ENCODE measurements at places on chromosomes 1 and 21.

DNA sequence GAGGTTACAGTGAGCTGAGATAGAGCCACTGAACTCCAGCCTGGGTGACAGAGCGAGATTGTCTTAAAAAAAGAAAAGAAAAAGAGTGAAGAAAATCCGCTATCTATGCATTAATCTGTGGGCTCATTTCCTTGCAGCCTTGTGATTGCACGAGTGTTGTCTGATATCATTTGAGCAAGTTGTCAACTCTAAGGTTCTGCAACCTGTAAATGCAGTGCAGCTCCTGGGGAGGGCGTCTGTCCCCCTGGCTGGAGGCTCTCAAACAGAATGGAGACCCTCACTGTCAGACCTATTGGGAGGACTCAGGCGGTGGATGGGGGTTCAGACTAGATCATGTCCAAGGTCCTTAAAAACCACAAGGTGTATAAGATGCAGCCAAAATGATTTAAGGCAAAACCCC, 6.2 kb downstream of the CORT start:
- DNase-seq: no peak

- DNase-seq: no peak
These were observed 6.6 kb upstream of the PIGC start for GRCh38 chr1:172450524-172450885.

DNA sequence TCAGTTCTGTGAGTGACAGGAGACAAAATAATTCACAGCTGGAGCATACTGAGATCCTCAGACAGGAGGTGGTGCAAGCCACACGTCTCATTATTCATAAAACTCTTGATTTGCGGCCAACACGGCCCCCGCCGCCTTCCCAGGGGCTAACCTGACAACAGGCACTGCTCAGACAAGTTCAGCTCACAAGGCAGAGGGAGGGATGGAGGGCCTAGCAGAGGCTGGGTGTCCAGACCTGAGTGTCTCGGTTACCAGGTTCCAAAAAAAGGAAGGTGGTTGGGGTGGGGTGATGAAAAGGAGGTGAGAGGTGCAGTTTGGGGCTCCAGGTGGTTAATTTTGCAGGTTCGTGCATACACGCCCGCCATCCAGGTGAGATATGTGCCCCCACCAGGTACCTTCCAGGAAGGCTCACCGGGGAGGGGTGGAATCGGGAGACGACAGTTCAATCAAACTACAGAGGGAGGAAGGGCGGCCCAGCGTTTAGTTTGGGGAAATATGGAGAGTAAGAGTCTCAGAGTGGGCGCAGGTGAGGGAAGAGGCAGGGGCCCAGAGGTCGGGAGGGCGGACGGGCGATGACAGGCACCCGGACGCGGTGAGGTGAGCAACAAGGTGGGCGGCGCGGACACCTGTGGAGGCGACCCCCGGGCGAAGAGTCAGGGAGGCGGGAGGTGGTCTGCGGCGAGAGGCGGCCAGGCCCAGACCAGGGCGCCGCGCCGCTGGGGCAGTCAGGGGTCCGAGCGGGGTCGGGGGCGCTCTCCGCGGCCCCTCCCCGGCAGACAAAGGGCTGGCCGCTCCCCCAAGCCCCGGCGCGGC, 629 bp downstream of the CTNNBIP1 start:
- DNase-seq: peak; percentile 22

DNA sequence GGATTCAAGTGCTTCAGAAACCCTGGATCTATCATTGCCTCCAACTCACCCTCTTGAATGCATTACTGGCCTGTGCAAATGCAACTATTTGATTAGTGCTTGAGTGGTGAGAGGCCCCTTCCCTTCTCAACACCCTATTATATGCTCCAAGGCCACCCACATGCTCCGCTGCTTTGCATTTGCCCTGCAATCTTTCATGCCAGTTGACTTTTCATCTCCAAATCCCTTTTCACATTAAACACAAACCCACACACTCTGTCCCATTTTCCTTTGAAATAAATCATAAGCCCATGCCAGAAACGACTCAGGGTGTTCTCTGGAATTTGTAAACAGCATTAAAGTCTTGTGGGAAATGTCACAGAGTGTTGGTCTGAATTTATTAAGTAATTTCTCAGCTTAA, 78.9 kb upstream of the CTTNBP2NL start:
- DNase-seq: no peak

GRCh38 chr1:247656221-247656875, 23.2 kb downstream of the OR13G1 start:
- no peak for DNase-seq

GRCh38 chr1:7632176-7632575, 138.9 kb upstream of the VAMP3 start:
- DNase-seq: no peak

DNA sequence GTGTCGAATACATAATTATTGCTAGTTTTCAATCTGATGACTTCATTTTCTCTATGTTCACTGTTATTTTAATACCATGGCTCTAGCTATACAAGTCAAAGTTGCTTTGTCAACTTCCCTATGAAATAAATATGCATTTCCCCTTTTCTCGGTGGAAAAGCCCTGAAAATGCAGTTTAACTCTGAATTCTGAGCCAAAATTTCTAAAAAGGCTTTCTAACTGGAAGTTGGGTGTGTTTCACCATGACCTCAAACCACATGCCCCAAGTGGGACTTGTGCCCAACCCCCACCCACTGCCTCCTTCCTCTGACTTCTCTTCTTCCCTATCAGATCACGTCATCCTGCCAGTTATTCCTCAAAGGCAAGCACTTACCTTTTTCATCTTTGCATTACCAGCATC, 8.9 kb downstream of the MKNK1 start:
- no peak for DNase-seq

DNA sequence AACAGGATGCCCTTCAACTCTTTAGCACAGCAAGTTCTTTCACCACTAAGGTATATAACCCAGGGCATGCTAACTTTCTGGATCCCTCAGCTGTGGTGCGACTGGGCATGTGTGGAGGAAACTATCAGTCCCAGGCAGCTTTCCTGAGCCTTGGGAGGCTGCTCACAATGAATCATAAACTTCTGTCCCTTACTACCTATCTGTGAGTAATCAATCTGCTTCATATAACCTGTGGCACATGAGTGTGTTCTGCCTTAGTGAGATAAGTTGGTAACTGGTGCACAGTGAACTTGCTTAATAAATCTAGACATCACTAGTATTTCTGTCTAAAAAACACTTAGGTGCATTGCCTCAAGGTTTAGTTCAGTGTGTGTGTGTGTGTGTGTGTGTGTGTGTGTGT, 158.0 kb downstream of the GPATCH2 start:
- DNase-seq: no peak

Measured in cardiac fibroblast (primary cell).